Activated T-cell treated with anti-CD3 and anti-CD28 coated beads for 48 hours (primary cell): ENCODE measurements at places on chromosomes 4 and X.

DNA sequence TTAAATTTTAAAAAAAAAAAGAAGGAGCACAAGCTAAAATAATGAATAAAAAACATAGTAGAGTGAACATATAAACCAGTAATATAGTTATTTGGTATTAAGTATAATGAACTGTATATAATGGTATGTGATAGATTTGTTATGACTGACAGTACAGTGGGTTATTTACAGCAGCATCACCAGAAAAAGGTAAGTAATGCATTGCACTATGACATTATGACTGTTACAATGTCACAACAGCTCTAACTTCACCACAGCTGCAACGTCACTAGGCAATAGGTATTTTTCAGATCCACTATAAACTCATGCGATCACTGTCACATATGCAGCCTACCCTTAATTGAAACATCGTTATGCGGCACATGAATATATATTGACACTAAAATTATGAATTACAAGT lies 72.5 kb downstream of the COX7B2 start:
- DNase-seq, result no peak

GRCh38 chr4:7876201-7876875 lies 63.3 kb downstream of the AFAP1 start:
- DNase-seq, result no peak

DNA sequence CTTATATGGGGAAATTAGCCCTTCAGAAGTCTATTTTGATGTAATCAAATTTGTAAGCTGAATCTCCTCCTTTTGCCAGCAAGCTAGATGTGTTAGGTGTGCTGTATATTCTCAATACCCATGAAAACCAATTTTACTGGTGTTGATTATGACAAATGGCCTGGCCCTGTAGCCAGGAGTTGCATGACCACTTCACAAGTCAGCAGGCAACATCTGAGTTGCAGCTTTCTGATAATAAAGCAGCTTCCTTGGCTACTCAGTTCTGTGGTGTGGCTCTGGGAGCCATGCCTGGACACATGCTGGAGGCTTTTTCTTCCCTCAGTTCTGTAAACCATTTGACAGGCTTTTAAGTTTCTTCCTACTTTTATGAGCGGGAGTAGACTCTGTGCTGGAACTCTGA lies 154.1 kb upstream of the CXCL13 start:
- no peak for DNase-seq

DNA sequence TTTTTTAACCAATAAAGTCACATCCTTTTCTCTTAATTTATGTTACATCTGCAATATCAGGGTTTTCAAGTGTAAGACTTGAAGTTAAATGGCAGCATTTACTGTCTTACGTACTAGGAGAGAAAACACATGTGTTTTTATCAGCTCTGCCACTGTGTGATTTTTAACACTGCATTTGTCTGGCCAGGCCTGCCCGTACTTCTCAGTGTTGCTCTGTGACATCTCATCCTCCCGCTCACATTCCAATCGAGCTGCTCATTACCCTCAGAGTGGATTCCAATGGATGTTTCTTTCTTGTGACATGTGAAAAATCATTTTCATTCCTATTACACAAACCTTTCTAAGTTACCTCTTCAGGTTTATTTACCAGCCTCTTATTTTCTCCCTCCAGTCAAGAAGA lies 420.3 kb downstream of the FAT4 start:
- DNase-seq, result no peak

- no peak for DNase-seq
Observed at GRCh38 chr4:2574863-2575262, 38.4 kb downstream of the FAM193A start.

- DNase-seq, result no peak
Observed at GRCh38 chr4:146222313-146222712, 8.0 kb downstream of the REELD1 start.

DNA sequence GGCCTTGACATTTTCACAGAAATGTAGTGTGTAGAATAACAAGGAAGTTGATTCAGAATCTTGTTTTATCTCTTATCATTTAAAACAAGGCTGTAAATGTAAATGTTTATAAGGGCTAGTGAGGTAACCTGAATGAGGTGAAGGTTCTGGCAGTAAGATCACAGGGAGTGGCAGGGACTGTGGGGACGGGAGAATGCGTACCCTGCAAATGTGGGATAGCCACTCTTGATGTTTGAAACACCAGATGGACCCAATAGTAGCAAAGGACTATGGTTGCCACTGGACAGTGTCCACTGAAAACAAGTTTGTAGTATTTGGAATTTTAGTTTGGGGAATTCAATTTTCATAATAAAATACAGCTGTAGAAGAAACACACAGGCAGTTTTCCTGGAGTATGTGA lies 155.3 kb downstream of the FHIP1A start:
- DNase-seq, result no peak

DNA sequence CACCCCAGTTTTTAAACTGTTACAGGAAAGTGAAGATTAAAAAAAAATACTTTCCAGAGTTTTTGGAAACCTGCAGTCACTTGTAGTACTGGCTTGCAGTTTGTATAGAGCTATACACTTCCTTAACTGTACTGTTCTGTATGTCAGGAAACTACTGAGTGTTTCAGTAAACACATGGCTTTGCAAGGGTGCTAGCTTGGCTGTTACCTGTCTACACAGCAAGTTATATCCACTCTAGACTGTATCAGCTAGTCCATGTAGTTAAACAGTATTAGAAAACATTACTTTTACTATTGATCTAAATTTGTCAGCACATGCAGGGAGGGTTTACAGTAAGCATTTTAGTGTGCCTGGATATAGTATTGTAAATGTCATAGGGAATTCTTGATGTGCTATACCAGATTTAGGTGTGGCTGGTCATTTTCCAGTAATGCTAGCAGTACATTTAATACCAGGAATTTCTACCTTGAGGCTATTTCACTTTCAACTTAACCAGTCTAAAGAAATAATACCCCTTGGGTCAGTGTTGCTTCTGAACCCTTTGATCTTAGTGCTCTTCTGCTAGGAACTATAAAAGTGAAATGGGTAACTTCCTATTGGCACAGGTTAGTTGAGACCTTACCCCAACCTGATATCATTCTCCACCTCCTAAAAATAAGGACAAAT lies 192.3 kb upstream of the ANKRD50 start:
- no peak for DNase-seq

- no peak for DNase-seq
Observed at GRCh38 chr4:3311489-3312171, 18.8 kb downstream of the RGS12 start.

GRCh38 chr4:3464349-3464905 lies 1.3 kb downstream of the DOK7 start:
- no peak for DNase-seq

GRCh38 chr4:159608436-159608835 lies 505.6 kb downstream of the RAPGEF2 start:
- no peak for DNase-seq

- DNase-seq, result no peak
Observed at GRCh38 chr4:169254546-169254983, 16.2 kb downstream of the SH3RF1 start.

- DNase-seq, result no peak
Observed at GRCh38 chr4:123359449-123360315, 36.9 kb upstream of the SPRY1 start.

- DNase-seq, result no peak
Observed at GRCh38 chrX:151722241-151722846, 6.5 kb downstream of the FATE1 start.

GRCh38 chr4:143559757-143560147 lies 46.2 kb downstream of the SMARCA5 start:
- peak; percentile 23 for DNase-seq

DNA sequence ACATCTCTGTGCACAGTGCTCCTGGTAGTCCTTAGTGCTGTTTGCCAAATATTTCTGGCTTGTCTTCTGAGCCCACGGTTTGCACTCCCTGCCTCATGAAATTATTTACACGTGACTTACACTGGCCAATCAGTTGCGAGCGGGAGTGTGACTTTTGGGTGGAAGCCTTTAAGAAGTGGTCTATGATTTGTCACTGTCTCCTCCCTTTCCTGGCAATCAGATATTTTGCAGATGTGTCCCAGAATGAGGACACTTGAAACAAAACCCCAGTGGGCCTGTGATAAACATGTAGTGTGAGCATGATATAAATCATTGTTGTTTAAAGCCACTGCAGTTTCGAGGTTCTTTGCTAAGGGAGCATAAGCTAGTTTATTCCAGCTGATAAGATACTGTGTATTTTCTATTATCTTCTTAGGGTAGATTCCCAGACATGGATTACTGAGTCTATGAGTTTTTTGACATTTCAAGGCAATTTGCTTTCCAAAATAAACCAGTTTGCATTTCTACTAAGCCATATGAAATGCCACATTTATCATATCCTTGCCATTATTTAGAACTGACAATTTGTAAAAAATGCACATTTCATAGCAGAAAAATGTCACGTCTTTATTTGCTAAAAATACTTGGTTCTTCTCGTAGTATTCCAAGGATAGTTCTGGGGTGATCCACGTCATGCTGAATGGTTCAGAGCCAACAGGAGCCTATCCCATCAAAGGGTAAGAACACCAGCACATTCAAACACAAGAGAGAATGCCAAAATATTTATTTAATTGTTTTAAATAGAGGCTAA lies 12.0 kb downstream of the BST1 start:
- DNase-seq, result no peak

- DNase-seq, result no peak
Observed at GRCh38 chrX:340121-340520, 21.5 kb upstream of the GTPBP6 start.

DNA sequence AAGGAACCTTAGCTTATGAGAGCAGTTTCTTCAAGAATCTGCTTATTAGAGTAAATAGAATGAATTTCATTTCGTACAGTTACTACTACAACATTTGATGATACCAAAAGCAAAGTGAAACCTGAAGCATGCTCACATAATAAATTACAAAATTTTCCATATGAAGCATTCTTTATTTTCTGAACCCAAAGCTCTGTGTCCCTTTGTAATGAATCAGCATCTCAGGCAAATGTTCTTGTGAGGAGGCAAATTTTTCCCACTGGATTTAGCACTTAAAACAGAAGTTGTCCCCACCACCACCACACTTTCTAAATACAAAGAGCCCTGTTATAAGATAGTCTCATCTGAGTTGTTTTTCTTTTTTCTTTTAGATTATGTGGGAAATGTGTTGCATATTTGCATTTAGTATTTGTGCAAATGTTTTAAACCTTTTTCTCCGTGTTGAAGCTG lies 70.7 kb upstream of the NFKB1 start:
- DNase-seq, result no peak

DNA sequence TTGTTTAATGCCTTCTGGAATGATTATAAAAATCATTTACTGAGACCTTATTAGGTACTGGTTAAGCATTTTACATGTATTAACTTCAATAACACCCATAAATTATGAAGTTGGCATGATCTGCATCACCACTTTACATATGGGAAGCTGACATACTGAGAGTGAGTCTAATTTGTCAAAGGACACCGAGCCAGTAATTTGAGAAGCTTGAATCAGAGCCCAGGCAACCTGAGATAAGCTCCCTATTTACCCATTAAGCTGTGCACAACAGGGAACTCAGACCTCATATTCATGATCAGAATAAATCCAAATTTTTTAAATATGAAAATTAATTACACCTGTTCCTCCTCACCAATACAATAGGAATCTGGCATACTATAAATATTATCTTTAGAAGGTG lies 247.9 kb upstream of the EPHA5 start:
- DNase-seq, result no peak

DNA sequence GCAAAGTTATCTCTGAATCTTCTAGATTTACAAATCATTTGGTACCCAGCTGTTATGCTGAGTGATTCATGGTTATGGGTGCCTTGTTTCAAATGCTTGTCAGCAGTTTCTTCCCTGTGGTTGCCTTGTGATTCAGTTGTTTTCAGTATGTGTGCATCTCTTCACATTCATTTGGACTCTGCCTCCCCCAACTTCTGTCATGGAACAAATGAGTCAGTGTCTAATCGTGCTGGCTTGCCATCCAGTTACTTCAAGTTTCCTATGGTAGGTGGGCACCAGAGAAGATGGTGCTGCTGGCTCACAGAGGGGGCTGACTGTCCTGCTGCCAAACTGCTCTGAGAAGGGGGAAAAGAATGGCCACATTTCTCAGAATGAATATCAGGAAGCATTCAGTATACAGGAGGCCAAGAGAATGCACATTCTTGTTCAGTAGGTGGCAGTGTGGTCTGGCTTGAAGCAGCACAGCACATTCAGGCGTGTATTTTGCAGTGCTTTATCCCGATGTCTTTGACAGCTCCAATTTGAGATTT lies 260.9 kb downstream of the GLUD2 start:
- DNase-seq, result peak; percentile 43

- DNase-seq, result no peak
Observed at GRCh38 chr4:156481845-156482244, 489.8 kb downstream of the PDGFC start.

GRCh38 chrX:118571836-118572235 lies 76.2 kb downstream of the DOCK11 start:
- DNase-seq, result no peak

- DNase-seq, result no peak
Observed at GRCh38 chr4:37597034-37597433, 89.1 kb downstream of the RELL1 start.

DNA sequence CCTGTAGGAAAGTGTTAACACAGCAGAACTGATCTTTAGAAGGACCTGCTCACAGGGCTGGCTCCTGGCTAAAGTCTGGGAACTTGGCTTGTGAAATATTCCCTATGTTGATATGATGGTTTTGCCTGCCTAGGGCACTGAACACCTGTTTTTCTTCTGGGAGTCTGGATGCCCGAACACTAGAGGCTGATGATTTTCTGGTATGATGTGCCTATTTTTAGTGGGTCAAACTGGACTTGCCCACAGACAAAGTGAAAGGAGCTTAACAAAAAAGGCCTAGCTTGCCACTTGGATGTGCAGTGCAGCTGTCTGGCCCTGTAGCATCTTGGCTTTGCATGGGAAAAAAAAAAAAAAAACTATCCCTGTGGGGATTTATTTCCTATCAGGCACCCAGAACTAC lies 39.1 kb downstream of the ZNF674 start:
- no peak for DNase-seq

DNA sequence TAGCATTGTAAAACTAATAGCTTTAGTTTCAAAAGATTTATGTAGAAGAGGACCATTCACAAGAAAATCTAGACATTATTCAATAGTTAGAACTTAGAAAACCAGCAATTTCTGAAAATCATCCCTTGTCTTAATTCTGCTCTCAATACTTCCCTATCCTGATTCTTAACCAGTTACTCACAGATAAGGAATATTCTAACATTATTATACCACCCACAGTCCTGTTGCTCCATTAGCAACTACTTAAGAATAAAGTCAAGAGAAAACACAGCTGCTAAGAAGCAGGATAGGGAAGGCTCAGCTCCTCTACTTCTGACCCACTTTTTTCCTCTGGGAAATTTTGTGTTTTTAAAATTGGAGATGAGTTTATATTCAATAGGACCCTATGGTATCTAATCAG lies 47.7 kb downstream of the PHKA1 start:
- no peak for DNase-seq
